ENCODE measurements at places on chromosomes 6 and 20. TPM values are rescaled to one million over a fixed set of nuclear protein-coding genes. Genes with fewer than 3 reads are reported as not detected.

The CLIC5 gene
- 2.6 TPM for total RNA-seq

The MROH8 gene
- 4.7 TPM for total RNA-seq

The CCN6 gene
- 7.6 TPM for total RNA-seq

DNA sequence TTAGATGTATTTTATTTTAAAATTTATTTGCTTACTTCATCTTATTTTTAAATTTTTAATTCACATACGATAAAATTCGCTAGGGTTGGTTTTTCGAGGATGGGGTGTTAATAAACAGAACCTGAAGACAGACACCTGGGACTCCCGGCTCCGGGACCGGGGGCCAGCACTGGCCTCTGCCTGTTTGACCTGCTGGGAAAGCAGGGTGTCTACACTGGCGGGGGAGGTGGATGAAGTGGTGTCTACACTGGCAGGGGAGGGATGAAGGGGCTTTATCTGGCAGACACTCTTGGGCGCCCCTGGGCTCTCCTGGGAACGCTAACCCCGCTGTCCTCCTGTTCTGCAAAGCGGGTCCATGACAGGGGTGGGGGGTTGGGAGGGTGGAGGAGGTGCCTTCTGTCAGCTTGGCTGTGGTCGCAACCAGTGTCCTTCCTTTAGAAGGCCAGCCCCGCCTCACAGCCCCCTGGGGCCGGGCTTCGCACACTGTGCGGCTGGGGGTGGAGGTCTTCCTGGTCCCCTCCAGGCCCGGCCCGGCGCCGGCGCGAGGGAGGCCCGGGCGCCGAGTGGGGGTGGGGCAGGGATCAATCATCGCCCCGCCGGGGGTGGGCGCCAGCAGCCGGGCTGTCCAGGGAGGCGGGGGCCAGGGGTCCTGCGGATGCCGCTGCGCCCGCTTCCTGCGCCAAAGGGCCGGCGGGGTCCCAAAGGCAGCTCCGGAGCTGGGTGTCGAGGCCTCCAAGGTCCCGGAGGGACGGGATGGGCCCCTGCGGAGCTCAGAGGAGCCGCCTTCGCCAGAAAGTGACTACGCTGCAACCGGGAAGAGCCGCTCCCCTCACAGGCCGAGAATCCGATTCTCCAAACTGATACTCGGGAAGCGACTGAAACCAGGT is 1.8 kb downstream of the GATA5 start:
- DNase-seq: no peak

DNA sequence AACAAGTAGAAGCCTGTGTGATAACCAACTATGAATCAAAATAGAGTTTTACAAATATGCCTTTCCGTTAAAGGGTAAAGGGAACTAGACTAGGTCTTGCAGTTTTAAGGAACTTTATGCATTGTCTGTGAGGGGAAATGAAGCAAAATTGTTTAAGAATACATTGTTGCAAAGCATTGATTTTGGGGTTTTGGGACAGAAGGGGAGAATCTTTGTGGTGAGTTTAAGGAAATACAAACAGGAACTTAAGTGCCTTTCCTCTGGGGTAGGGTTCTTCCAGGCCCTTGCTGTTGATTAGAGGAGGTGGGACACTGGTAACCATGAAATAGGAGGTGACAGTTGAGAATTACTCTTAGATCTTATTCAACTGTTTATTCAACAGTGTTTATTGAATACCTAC is 4.7 kb downstream of the MAPK14 start:
- no peak for DNase-seq

- no peak for DNase-seq
Observed at GRCh38 chr6:170294298-170294730, 3.4 kb upstream of the DLL1 start.

DNA sequence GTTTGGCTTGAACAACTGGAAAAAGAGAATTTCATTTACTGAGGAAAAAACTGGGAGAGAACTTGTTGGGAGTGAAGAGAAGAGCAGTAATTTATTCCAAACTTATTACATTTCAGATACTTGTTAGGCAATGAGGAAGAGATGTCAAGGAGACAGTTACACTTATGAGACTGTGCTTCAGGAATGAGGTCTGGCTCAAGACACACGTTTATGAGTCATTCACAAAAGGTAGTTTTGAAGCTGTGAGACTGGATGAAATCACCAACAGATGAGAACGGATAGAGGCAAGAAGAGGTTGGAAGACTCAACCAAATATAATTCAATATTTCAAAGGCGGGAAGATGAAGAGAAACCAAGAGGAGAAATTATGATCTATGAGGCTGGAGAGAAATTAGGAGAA is 70.6 kb upstream of the DEFB112 start:
- no peak for DNase-seq
